ENCODE measurements at places on chromosomes 3 and 15.

DNA sequence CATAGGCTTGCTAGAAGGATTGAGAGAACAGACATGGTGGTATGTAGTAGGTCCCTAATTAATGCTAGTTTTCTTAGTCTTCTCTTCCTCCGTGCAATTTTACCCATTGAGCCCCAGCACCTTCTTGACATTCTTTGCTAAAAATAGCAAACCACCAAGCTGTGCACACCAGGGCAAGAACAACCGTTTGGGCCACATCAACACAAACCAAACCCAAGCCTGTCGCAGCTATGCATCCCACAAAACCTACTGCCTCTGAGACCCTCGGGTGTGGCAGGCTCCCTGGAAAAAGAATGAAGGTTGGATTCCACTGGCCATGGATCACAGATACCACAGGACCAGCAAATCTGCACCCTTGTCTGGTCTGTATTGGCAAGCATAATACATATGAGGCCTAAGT is 27.1 kb downstream of the HEG1 start:
- DNase-seq: no peak

DNA sequence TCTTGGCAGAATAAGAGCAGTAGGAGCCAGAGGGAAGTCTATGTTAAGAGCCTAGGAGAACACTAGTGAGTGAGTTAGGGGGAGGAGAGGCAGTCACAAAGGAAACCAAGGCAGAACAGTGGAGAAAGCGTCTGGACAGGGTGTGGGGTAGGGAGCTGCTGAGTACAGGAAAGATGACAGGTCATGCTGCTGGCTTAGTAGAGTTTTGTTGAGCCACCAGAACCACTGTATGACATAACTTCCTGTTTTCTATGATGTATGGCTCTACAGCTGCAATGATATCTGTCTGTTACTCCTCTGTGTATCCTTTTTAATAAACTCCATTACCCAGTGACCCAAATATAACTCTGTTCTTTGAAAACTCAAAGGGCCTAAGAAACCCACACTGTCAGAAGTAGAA is 10.6 kb upstream of the STT3B start:
- DNase-seq: no peak

DNA sequence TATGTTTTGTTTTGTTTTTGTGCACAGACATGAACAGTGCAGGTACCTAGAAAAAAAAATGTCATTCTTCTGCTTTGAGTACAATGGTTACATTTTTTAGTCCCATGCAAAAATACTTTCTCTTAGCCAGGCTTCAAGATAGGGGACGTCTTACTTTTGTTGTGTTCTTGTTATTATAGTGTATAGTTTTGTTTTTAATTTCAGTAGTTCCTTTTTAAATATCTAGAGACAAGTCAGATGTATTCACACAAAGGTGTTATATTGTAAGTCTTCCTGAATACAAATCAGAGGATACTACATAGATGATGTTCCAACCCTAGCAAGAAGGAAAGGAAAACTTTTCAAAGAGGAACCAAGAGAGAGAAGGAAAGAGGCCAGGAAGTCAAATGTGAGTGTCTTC is 28.8 kb upstream of the IGSF11 start:
- no peak for DNase-seq

DNA sequence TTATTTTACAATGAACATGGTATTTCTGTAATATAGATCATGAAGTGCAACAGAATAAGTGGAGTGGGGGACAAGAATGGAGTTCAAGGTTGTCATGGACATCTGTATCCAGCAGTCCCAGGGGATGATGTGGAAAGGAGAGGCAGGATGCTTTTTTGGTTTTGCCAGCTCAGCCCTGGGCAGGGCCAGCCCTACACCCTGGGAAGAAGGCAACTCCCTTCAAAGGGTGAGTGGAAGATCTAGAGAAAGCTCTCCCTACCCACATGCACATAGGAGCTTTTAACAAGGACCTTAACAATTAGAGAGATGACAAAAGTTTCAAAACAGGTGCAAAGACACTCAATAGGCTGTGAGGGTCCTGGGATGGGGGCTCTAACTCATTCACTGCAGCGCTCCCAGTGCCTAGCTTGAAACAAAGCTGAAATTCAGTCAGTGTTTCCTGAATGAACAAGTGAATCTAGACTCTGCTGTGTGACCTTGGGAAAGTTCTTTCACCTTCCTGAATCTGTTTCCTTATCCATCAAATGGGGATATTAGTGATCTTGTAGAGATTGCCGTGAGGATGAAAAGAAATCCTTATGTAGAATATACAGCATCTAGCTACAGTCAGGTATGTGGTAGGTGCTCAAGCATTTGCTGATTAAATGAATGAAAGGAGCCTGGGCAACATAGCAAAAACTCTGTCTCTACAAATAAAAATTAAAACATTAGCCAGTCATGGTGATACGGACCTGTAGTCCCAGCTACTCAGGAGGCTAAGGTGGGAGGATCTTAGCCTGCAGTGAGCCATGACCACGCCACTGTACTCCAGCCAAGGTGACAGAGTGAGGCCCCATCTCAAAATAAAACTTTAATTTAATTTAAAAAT is 14.3 kb downstream of the BHLHE40 start:
- no peak for DNase-seq

- DNase-seq: no peak
These were observed 85.1 kb downstream of the PDCD6IP start for GRCh38 chr3:33883538-33883950.

DNA sequence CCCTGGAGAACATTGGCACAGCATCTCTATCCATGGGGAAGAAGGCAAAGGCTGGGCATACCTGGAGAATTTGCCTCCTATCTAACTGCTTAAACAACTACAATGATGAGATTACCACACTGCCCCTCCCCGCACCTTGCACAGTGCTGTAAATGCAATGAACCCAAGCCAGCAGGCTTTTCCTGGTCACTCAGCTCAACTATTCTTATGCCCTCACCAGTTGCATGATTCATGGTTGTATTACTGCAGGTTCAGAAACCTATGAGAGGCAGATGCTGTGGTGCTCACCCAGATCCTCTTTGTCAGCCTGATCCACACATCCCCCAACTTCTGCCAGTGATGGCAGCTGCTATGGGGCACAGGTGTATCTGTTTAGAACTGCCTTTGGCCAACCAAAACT is 77.7 kb upstream of the STAC start:
- no peak for DNase-seq

DNA sequence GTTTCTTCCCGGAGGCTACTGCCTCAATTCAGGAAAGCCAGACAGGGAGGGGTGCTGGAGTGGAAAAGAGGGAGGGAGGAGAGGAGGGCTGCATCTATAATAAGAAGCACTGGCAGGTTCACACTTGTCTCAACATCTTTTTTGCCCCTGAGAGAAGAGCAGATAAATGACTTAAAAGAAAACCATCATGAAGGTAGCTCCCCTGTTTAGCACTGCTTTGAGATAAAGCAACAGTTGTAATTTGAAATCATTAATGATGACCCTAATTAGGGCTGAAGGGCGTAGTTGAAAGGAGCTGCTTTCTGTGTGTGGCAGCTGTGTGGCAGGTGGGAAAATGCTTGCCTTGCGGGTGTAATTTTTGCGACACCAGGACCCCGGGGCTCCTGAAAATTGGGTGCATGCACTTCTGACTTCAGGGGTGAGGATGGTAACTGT is 222.8 kb upstream of the IL12A start:
- no peak for DNase-seq

DNA sequence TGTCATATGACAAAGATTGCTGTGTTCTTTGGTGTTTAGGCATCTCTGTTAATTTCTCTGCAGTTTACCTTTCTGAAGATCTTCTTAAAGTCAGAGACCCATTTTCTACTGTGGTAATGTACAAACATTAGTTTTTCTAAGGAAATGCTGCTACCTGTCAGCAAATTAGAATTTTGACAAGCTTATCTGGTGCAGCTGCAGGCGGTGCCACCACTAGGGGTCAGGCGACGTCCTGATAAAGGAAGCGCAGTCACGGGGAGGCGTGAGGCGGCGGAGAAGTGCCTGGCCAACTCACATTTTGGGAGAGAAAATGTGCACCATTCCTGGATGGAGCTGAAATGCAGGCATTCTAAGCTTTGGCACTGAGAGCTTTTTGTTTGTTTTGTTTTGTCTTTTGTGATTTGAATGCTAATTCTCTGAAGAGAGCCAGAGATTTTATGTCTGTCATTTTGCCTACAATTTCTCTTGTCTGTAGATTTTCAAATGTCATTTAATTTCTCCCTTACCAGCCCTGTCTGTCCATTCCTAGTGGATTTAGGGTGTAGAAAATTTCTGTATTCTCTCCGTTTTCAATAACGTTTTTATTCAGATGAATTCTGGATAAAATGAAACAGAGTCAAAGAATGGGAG is 24.9 kb upstream of the SIAH2 start:
- peak; percentile 69 for DNase-seq

DNA sequence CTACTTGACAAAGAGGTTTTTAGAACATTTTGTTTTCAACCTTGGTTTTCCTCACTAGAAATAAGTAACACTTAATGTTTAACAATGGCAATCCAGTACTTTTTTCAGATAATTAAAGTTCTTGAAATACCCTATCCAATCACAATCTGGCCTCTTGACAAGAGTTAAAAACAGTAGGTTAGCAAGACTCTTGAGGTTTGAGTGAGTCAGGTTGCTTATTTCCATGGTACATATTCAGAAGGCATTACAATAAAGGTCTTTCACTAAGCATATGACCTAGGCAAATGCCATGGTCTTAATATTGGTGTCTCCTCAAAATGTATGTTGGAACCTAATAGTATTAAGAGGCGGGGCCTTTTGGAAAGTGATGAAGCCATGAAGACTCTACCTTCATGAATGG is 5.6 kb downstream of the SUCNR1 start:
- DNase-seq: no peak

DNA sequence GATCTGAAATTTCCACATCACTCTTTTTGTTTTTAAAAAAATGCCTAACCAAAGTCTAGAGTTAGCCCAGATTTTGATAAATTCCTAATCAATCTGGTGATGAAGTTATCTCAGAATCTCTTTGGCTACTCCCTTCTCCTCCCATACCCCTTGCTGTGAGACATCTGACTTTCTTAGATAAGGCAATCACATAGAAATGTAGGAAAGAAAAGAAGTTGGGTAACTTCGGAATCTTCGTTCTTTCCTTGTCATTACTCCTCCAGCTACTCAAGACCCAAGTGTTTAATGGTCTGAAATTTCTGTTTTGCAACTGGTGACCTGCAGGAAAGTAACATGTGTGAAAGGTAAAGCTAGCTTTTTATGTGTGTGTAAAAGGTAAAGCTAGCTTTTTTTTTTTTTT is 37.8 kb downstream of the MYL3 start:
- DNase-seq: no peak

- DNase-seq: no peak
These were observed 76.8 kb downstream of the THBS1 start for GRCh38 chr15:39657668-39658067.

DNA sequence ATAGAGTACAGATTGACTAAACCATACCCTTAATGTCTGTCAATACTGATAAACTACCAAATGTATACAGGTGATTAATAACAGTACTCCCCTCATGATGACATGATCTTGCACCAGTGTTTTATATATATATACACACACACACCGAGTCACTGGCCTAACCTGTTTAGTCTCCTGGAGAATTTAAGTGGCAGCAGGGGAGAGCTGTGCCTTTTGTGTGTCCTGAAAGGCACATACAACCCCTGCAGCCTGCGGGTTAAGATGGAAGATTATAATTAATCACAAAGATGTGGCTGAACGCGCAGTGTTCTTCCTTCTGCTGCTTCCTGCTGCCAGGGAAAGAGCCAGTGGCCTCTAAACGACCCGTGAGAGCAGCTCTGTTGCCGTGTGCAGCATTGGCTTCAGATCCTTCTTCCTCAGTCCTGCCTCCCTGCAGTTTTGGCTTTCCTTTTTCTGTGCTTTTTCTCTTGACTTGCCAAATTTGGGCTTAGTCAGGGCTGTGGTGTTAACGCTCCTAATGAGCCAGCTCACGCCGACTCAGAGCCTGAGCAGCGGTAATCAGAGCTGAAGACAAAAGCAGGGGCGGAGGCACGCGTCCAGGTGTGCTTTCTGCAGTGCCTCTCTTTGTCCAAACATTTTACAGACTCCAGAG is 42.5 kb upstream of the UBE3A start:
- no peak for DNase-seq

GRCh38 chr15:78382114-78382880 is 42.1 kb downstream of the CRABP1 start:
- DNase-seq: no peak

- DNase-seq: peak; percentile 61
These were observed 3.0 kb upstream of the TLE3 start for GRCh38 chr15:70100474-70101341.
